ENCODE measurements at places on chromosomes 1 and 21.

GRCh38 chr1:114263343-114263742 is 109.7 kb upstream of the SYT6 start:
- no peak for DNase-seq

DNA sequence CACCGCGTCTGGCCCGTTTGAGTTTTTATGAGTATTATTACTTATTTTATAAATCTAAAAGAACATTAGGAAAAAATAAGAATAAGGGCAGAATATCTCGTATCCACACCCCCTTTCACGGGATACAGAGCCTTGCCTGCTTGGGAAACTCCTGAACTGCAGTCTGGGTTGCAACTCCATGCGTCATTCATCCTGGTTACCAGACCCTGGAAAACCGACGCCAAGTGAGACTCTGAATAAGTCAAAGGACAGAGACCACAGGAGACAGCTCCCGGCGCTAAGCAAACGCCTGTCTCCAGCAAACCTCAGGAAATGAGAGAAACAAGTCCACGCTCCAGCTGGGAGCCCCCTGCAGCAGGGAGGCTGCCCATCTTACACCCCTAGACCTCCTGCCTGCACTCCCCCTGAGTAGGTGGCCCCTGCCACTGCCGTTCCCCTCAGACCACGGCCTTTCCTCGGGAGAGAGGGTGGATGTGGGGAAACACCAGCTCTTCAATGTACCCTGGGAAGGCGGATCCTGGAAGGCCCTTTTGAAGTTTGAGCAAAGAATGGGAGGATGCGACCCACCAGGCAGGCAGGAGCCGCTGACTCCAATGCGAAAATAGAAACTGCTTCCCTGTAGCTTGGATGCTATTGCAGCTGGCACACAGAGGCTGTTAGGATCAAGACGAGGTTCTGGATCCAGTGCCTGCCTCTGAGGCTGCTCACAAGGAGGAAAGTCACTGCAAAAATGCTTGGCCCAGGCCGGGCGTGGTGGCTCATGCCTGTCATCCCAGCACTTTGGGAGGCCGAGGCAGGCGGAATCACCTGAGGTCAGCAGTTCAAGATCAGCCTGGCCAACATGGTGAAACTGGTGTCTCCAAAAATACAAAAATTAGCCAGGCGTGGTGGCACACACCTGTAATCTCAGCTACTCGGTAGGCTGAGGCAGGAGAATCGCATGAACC is 37.7 kb upstream of the GPR157 start:
- no peak for DNase-seq

DNA sequence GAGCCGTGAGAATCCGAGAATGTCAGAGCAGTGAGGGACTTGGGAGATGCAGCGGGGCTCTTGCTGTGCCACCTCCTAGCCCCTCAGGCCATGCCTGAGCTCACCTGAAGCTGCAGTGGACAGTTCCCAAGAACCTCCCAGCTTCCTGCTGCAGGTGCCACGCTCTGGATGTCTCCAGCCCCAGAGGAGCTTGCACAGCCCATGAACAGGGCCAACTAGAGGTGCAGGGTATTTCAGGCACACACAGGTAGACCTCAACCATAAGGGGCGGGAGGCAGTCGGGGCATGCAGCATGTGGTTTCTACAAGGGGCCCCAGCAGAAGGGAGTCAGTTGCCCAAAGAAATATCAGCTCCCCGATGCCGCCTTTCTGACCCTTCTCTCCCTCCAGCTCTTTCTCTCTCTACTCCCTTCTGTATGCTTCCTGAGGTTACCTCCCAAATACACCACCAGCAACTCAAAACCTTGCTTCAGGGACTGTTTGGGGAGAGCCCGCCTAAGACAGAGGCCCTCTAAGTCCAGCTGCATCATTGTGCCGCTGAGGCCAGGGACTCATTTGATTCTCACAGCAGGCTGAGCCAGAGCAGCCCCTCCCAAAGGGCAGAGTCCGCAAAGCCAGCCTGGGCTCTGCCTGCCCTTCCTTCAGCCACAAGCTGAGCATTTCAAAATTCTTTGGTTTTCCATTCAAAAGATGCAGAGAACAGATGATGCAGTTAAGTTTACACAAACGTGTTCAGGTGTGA is 209.8 kb downstream of the MATN1 start:
- no peak for DNase-seq

DNA sequence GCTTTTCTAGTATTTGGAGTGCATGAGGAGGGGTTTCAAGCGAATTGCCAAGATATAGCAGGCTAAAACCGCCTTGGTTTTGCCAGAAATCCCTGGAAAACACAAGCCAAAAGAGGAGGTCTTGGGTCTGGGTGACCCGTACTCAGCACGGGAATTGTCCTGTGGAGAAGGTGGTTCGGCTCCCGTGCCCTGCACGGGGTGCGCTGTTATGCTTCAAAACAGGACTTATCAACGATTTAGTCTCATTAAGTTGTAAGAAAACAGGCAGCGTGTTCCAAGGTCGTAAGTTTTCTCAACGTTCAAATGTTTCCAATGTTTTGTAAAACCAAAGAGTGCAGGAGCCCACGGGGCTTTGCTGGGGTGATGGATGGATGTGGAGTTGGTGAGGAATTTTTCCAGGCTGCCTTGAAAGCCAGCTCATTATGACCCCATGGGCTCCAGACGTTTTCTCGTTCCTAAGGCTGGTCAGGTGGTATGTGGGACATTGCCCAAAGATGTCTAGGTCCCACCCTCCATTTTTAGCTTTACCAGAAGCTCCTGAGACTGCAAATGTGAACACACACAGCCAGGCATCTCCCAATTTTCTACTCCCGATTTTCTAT is 75.4 kb upstream of the CLDN14 start:
- no peak for DNase-seq

DNA sequence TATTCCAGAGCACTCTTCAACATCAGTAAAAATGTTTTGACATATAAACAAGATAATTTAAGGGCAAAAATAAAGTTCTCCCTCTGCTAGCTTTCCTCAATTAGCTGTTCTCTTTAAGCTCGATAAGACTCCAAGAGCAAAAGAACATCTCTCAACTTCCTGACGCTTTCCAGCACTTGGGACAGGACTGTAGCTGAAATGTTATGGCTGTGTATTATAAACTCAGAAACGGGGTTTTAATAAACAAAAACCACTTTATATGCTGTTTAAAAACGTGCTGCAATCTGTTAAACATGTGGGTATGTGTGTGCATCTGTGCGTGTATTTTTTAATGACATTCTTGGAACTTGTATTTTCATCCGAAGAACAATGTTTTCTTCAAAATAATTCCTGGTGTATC is 71.5 kb upstream of the RGS2 start:
- DNase-seq: no peak

GRCh38 chr1:5105744-5106143 is 451.3 kb downstream of the AJAP1 start:
- no peak for DNase-seq

DNA sequence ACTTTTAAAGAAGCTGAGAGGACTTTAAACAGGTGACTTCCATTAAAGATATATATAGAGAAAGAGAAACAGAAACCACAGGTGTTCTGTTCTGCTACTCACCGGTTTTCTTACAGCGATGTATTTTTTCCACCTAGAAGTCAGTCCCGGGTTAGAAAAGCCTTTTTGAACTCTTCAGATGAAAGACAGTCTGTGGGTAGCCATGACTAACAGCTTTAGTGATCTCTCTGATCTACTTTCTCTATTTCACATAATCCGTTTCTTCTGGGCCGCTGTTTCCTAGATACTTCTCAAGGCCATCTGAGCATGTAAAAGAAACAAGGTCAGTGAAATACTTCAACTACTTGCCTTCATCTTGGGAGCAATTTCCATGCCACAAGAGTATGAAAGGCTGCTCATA is 25.1 kb downstream of the WDR64 start:
- DNase-seq: no peak

- DNase-seq: no peak
Measured at GRCh38 chr1:165884009-165884689, 56.7 kb downstream of the UCK2 start.

- DNase-seq: no peak
Measured at GRCh38 chr1:193581341-193581740, 394.9 kb upstream of the B3GALT2 start.
